Skeletal muscle cell (primary cell): ENCODE measurements at places on chromosomes 12 and 14.

GRCh38 chr12:47032644-47033043 lies 46.8 kb upstream of the PCED1B start:
- DNase-seq, result no peak

- DNase-seq, result no peak
These were observed 2.8 kb upstream of the SHMT2 start for GRCh38 chr12:57226588-57227314.

- DNase-seq, result peak; percentile 19
These were observed 142.8 kb downstream of the LRFN5 start for GRCh38 chr14:41749429-41749828.

GRCh38 chr12:69662764-69663163 lies 36.3 kb downstream of the BEST3 start:
- no peak for DNase-seq

DNA sequence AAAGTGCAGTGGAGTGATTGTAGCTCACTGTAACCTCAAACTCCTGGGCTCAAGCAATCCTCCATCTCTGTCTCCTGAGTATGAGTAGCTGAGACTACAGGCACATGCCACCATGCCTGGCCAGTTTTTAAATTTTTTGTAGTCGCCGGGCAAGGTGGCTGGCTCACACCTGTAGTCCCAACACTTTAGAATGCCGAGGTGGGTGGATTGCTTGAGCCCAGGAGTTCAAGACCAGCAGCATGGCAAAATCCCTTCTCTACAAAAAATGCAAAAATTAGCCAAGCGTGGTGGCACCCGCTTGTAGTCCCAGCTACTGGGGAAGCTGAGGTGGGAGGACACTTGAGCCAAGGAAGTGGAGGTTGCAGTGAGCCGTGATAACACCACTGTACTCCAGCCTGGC lies 219.5 kb downstream of the KLHL28 start:
- no peak for DNase-seq

- DNase-seq, result no peak
These were observed 131.2 kb downstream of the AKAP6 start for GRCh38 chr14:32460267-32460666.

GRCh38 chr12:71942259-71942658 lies 3.6 kb downstream of the TPH2 start:
- no peak for DNase-seq

DNA sequence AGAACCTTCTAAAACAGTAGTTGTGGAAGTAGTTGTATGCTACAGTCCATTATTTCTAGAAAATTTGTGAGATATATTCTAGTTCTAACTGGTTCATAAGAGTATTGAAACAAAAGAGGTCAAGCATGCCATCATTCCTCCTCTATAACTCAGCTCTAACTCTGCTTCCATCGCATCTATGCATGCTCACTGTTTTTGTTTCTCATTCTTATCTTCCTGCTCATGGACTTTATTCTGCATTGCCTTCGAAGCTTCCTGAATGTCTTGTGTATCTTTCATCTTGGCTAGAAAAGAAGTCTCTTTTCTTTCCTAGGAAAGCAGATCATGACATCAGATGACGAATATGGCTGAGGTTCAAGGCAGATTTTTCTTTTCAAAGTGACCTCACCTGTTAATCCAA lies 402 bp downstream of the LMNTD1 start:
- DNase-seq, result peak; percentile 38

- peak; percentile 67 for DNase-seq
These were observed 26.9 kb downstream of the DDX47 start for GRCh38 chr12:12839873-12840579.

GRCh38 chr12:93879476-93880421 lies 202.6 kb downstream of the CRADD start:
- peak; percentile 41 for DNase-seq
